ENCODE measurements at places on chromosomes 5 and 9.

GRCh38 chr5:136730426-136730825 is 365.1 kb upstream of the TRPC7 start:
- no peak for DNase-seq

GRCh38 chr9:16801871-16802466 is 68.5 kb downstream of the BNC2 start:
- DNase-seq = no peak

DNA sequence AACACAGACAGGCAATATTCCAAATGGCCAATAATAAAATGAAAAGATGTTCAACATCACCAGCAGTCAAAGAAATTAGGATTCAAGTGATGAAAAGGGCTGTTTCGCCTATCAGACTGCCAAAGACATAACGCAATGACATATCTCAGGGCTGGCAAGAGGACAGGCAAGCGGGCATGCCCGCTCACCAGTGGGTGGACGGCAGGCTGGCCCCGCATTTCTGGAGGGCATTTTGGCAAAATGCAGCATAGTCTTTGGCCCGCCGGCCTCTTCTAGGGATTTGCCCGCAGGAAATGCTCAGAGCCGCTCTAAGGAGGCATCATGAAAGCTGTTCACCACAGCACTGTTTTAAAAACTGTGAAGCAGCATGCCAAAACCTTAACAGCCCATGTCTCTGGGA is 1.4 kb upstream of the PPP1R26 start:
- no peak for DNase-seq

- DNase-seq = no peak
Measured at GRCh38 chr9:113341712-113342410, 1.8 kb upstream of the WDR31 start.

DNA sequence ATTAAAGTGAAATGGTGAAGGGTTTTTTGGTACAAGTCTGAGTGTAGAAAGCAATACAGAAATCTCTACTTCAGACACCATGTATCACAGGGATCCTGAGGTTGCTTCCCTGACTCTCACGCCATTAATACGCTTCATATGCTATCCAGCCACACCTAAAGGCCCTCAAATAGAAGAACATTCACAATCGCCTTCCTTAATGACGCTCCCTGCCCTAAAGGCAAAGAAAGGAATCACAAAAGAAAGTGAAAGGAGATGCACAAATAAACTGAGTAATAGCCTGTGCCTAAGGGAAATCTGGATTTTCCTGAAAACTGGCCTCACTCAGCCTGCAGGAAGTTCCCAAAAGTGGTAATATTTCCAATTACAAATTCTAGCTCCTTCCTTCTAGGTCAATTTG is 1002.7 kb upstream of the DMAC1 start:
- no peak for DNase-seq

DNA sequence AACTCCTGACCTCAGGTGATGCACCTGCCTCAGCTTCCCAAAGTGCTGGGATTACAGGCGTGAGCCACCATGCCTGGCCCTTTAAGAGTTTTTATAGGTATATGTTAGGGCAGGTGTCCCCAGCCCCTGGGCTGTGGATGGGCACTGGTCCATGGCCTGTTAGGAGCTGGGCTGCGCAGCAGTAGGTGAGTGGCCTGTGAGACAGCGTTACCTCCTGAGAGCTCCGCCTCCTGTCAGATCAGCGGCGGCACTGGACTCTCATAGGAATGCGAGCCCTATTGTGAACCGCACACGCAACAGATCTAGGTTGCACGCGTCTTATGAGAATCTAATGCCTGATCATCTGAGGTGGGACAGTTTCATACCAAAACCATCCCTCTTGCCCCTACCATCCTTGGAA is 173.4 kb downstream of the GOLPH3 start:
- DNase-seq = no peak
